Hippocampal formation (tissue), 2 donors: ENCODE measurements at places on chromosomes 7 and 10.

- no peak for DNase-seq
Observed at GRCh38 chr10:128751284-128751683, 625.1 kb upstream of the MKI67 start.

DNA sequence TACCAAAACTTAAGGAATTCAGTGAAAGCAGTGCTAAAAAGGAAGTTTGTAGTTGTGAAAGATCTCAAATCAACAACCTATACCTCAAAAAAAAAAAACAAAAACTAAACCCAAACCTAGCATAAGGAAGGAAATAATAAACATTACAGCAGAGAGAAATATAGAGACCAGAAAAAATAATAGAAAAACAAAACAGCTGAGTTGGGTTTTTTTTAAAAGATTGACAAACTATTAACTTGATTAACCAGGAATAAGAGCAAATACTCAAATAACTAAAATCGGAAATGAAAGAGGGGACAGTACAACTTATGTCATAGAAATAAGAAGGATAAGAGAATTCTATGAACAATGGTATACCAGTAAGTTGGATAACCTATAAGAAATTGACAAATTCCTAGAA, 6.7 kb downstream of the ECD start:
- no peak for DNase-seq

DNA sequence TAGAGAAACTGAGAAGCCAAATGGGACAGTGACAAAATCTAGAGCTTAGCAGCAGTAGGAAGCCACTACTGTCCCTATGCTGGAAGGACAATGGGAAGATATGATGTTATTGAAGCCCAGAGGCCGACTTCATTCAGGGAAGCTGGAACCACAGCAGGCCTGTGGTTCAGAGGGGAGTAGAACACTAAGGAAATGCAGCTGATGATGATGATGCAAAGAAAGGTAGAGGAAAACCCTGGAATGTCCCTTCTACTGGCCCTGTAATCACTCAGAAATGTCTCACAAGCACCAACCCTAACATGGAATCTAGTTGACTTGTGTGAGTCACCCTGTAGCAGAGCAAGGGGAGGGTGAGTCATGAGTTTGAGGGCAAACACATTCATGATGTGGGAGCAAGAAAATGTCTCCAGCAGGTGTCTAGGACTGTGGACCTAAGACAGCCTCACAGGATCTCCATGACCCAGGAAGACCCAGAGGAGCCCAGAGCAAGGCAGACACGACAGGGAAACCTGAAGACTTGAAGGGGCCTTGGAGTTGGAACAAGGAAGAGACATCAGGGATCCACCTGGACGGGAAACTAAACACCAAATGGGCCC, 37.0 kb upstream of the LRRC17 start:
- no peak for DNase-seq

DNA sequence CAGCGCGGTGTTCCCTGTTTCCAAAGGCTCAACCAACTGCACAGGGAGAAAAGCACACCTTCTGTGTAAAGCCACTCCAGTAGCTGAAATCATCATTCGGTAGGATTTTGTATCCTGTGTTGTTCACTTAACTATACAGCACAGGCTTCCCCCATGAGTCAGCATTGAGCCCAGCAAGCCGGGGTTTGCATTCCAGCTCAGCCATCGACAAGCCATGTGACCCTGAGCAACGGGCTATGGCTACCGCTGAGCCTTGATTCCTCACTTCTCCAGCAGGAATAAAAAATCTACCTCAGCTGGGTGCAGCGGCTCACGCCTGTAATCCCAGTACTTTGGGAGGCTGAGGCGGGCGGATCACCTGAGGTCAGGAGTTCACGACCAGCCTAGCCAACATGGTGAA, 44.1 kb upstream of the ATP6V0A4 start:
- no peak for DNase-seq

DNA sequence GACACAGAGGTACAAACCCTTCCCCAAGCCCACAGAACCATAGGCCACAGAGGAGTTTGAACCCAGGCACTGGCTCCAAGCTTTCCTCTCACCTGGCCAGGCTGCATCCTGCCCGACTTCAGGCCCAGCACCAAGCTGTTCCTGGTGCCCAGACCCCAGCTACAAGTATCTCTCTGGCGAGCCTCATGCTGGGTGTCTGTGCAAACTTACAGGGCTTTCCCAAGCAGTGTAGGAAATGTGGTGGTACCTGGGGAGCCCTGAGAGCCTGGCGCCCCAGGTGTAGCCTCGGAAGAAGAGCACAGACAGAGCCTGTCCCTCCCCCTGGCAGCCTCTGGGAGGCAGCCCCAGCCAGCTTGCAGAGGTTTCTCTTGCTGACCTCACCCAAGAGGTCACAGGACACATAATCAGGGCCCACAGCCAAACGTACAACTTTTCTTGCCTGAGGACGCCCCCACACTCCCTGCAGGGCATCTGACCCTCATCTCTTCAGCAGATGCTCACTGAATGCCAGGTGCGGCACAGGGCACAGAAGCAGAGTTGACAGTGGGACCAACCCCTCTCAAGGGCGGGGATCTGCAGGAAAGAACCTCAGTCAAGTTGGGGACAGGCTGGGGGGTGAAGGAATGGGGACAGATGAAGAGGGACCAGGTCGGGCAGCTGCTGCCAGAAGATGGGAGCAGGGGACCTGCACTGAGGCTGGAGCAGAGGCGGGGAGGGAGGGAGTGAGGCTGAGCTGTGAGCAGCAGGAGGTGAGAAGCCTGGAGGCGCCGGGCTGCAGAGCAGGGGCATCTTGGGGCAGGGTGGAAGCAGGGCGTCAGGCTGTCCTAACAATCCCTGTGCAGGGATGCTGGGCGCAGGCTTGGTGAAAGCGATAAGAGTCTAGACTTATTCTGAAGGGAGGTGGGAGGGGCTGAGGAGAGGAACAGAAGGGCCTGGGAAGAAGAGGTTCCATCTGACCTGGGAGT, 16.3 kb upstream of the MYL7 start:
- no peak for DNase-seq

- no peak for DNase-seq
Observed at GRCh38 chr10:97732052-97732359, 4.9 kb upstream of the ZFYVE27 start.

GRCh38 chr10:62826273-62826672, 10.1 kb upstream of the EGR2 start:
- no peak for DNase-seq

DNA sequence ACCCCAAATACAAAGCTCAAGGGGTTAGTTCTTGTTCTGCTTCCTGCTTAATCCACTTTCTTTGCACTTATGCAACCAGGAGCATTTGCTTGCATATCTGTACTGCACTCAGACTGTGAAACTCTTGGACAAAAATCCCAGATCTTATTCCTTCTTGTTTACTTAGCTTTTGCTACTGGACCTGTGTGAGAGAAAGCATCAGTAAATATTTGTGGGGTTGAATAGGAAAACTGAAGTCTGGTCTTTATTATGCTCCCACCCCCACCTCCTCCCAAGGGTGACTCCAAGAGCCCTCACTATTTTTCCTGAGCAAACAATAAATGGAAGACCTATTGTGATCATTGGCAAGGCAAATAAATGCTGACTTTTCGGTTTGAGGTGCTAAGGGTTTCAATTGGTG, 57.1 kb upstream of the VSTM2A start:
- no peak for DNase-seq

GRCh38 chr7:106012935-106013439, 49.9 kb downstream of the CDHR3 start:
- no peak for DNase-seq

DNA sequence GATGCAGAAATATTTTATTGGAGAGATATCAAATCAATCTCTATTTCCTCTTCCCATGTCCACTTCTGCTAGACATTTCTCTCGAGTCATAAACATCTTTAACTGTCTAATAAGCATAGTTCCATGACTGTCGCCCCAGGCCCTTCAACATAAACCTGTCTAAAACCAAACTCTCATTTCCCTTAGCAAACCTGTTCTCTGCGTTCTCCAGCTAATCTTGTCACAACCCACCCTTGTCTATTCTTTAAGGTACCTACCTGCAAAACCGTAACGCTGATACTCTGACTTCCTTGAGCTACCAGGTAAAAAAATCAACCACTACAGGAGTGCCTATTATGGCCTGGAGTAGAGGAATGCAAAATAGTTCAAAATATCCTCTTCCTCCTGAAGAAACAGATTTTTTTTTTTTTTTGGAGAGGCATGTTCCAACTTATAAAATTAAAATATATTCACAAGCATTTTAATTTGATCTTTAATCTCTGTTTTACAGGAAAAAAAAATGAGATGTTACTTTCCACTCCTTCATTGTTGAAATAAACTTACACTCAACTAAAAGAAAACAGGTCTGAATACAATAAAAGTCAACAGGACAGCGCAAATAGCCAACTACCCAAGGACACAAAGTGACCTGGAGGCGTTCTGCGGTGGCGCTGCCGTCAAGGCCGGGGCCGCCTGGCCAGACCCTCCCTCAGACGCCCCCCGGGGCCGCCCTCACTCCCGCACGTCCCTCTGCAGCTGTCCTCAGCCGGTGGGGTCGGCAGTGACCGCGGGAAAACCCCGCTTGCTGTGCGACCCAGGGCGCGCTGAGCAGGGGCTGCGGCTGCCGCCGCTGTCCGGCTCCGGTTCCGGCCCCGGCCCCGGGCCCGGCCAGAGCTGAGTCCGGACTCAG, 765 bp downstream of the SLC25A40 start:
- DNase-seq: no peak
